ENCODE measurements at places on chromosomes 7 and 10.

- no peak for DNase-seq
Measured at GRCh38 chr7:137488038-137488437, 144.5 kb upstream of the PTN start.

DNA sequence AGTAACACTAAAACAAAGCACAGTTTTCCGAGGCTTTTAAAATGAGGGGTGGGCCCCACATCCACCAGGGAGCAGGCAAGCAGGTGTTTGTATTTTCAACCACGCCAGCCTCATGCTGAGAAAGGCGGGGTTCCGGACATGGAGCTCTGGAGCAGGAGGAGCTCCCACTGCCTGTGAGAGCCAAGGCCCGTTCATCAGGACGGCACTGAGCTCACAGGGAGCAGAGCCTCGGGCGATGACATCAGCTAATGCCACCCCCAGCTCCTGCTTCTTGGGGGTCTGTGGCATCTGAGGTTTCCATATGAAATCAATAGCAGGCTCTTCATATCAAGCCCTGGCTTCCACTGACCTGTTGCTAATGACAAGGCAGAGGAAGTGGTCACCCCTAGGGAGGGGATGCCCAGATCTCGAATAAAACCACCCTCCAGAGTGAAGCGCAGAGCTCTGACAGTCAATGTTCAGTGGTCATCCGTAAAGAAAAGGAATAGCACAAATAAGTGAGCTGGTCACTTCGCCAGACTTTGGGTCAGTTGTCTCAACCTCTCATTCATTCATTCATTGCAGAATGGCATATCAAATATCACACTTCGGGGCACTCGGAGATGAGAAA is 89.1 kb downstream of the TNS3 start:
- DNase-seq: no peak

DNA sequence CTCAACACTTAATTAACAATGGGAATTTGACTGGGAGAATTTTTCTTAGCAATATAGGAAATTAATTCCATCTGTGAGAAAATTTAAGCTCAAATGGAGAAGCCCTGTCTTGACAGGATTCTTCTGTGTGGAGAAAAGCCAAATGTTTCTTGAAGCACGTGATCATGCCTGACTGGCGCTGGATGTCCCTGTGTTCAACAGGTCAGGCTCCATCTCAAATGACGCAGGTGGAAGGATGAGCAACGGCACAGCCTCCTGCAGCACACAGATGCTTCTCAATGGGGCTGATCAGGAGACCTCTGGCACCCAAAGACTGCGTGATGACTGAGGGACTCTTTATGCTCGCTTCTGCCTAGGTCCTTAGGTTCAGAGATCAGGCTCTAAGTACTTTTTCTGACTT is 143.8 kb downstream of the RSU1 start:
- no peak for DNase-seq

DNA sequence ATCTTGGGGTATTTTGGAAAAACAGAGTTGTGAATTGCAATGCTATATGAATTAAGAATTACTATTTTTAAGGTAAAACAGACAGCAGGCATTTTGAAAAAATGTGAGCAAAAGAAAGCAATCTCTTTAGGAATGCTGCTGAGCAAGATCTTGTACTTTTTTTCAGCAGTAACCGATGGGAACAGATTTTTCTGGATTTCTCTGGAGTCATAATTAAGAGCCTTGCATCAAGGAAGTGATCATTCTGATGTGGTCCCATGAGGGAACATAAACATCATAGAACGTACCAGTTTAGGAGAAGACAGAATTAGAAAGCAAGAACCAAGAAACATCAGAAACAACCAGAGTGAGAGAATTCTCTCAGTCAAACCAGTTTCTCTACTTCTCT is 157.0 kb upstream of the AGR3 start:
- DNase-seq: no peak

- DNase-seq: no peak
Measured at GRCh38 chr10:43045631-43046287, 31.1 kb upstream of the RET start.

- DNase-seq: no peak
Measured at GRCh38 chr10:35626971-35627507, 15.1 kb downstream of the FZD8 start.

DNA sequence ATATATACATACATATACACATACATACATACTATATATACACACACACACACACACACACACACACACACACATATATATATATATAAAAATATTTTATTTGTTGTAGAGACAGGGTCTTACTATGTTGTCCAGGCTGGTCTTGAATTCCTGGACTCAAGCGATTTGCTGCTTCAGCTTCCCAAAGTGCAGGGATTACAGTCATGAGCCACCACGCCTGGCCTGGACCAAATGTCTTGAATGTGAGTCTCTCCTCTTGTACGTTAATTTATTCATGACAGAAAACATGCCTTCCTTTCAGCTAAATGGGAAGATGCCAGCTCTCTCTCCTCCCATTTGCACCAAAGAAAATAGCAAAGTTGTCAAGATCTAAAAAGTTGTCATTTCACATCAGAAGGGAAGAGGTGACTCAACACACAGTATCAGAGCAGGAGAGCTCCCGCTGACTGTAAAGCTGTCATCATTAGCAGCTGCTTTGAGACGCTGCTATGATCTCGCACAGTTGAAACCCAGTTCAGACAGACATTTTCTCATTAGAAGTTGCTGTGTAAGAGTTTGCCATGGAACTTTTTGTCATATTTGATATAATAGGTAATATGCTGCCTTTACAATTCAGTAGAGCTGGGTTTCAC is 224.3 kb downstream of the SFMBT2 start:
- DNase-seq: no peak

DNA sequence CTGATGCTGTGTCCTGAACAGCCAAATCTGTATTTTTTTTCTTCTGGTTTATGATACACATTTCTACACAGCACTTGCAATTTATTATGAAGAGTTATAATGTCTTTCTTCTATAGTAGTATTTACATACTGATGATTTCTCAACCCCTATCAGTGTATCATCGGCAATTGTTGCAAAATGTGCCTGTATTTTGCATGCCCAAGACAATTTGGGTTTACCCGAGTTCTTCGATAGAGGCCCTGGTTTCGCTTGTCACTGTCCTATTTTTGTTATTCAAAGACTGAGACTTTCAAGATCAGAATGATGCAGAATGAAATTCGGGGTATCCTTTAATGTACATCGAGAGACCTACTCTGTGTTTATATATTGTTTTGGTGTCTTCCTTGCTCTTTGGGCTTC is 184.5 kb upstream of the PRSS58 start:
- no peak for DNase-seq

DNA sequence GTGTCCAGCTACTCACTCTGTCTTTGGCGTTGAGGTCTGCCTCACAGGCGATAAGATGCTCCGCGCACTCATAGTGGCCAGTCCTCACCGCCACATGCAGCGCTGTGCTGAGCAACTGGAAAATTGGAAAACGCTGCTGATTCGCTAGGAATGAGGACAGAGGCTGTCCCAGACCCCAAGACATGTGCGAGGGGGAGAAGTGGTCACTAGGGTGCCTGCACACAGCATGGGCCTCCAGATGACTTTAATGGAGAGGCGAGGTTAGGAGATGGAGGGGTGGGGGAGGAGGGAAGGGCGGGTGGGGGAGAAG is 5.2 kb downstream of the ANKRD1 start:
- no peak for DNase-seq

GRCh38 chr10:79107736-79108264 is 39.0 kb downstream of the ZMIZ1 start:
- DNase-seq: no peak

Measured in T-cell (primary cell).